ENCODE measurements at places on chromosomes 5 and 9.

DNA sequence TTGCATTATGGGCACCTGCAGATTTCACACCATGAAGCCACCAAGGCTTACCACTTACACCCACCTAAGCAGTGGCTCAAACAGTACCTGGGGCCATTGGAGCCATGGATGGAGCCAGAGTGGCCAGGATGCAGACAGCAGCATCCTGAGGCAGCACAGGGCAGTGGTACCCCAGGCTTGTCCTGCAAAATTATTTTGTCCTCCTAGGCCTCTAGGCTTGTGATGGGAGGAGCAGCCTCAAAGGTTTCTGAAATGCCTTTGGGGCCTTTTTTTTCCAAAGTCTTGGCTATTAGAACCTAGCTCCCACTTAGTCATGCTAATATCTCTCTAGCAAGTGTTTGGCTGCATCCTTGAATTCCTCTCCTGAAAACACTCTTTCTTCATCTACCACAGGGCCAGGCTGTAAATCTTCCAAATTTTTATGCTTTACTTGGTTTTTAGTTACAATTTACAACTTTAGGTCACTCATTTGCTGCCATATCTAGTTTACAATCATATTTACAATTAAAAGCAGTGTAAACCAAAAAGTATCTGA is 15.7 kb downstream of the TMC1 start:
- DNase-seq: no peak

- DNase-seq: no peak
These were observed 71.8 kb upstream of the TTC23L start for GRCh38 chr5:34767180-34767579.

- DNase-seq: no peak
These were observed 66.5 kb downstream of the RPS6 start for GRCh38 chr9:19313573-19313972.

- DNase-seq: no peak
These were observed 48.1 kb upstream of the PCA3 start for GRCh38 chr9:76716085-76716672.

GRCh38 chr5:171582849-171583248 is 163.4 kb downstream of the FGF18 start:
- no peak for DNase-seq

DNA sequence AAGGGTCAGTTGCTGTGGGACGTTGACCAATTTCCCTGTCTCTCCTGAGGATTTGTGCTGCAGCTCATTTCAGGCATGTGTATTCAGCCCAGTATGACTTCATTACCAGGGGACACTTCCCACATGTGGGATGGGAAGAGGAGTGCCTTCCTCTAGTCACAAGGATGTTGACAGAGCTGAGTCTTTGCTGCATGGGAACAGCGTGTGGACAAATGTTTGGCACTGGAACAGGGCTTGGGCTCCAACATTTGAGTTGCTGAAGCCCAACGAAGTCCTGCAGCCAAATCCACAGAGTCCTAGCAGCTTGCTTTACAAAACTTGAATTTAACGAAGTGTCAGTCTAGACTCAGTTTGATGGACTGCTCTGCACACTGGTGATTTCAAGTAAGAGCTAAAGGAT is 283.2 kb downstream of the SH3GL2 start:
- DNase-seq: no peak

- DNase-seq: no peak
These were observed 73.5 kb downstream of the TRIM32 start for GRCh38 chr9:116760636-116761035.

DNA sequence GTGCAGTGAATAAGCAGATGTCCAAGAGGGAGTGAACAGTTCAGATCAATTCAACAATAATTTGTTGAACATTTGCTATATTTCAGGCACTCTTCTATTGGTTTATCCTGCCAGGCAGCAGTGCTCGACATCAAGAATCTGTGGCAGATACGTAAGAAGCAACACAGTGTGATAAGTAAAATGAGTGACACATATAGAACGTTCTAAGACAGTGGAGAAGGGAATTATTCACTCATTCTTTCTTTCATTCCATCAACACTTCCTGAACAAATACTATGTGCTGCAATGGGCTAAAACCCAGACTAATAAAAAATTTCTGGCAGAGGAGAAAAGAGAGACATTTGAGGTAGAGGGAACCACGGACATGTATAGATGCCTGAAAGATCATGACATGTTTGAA is 89.9 kb upstream of the GLIS3 start:
- no peak for DNase-seq

GRCh38 chr9:128120061-128120740 is 7.3 kb downstream of the PTGES2 start:
- no peak for DNase-seq

GRCh38 chr5:73633060-73633459 is 7.1 kb downstream of the ARHGEF28 start:
- DNase-seq: no peak

GRCh38 chr5:123182072-123182471 is 93.0 kb downstream of the PRDM6 start:
- no peak for DNase-seq

DNA sequence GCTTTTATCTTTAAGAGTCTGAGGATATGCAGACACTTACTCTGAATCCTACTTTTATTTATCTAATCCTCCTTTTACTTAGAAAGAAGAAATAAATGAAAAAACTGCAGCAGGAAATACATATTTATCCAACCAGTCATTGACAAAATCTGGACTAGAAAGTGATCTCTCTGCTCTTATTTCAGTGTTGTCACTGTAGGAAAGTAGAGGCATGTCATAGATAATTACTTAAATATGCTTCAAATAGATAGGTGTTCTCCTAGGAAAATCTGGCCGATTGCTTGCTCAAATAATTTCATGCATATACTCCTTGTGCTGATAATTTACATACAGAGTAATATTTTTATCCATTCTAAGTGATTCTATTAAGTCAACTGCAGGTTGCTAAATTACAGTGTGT is 2001.9 kb upstream of the C9orf72 start:
- no peak for DNase-seq

DNA sequence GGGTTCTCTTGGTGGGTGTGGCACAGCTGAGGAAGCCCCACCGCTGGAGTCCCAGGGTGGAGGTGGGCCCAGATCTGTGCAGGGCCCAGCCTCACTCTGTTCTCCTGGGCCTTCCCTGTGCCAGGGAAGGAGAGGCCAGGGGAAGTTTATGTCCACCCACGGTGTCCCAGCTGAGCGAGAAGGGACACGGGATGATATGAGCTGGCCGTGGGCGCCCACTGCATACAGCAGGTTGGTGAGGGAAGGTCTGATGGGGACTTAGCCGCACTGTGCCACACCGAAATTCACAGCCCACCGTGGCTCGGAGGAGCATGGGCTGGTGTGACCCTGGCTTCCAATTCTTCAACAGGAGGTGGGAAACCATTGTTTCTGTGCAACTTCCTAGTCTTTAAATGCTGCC is 33.9 kb downstream of the UNC5A start:
- no peak for DNase-seq

DNA sequence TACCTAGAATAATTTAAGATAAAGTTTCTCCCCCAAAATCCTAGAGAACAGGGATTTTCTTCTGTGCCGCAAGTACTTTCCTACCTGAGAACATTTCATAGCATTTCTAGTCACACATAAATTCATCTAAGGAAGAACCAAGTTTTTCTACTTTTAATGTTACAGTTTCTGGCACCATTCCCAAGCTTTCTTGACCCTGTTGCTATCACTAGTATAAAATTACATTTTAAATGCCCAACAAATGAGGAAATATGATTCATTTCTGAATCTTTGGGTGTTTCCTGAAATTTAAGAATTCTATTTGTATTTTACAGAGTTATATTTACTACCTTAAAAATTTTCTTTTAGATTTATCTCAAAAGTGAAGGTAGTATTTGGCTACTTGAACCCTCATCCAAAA is 137.8 kb downstream of the LPAR1 start:
- DNase-seq: no peak

GRCh38 chr5:78537821-78538220 is 110.8 kb downstream of the LHFPL2 start:
- DNase-seq: no peak

GRCh38 chr5:67680099-67680498 is 483.5 kb upstream of the CD180 start:
- DNase-seq: no peak

GRCh38 chr9:32442433-32442832 is 58.0 kb downstream of the ACO1 start:
- no peak for DNase-seq

- no peak for DNase-seq
These were observed 255.0 kb downstream of the DTWD2 start for GRCh38 chr5:118733394-118733793.

- no peak for DNase-seq
These were observed 254.2 kb downstream of the RFX3 start for GRCh38 chr9:3271581-3271980.

DNA sequence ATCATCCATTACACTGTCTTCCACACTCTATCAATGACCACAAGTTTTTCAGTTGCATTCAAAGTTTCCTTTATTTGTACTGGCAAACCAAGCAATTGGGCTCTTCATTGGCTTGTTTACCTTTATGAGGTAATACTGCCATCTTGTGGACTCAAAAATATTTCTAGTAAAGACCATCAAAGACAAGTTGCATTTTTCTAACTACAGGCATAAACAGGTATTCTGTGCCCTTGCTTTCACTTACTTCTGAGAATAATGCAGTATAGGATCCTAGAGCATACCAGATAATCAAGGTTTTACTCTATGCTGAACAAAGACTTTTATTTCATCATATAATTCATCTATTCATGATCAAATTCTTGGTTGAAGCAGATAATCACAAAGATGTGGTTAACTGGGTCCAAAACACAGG is 173.7 kb upstream of the POU5F2 start:
- no peak for DNase-seq

GRCh38 chr5:177361418-177362291 is 3.9 kb downstream of the RGS14 start:
- no peak for DNase-seq

GRCh38 chr9:37925786-37926736 is 22.1 kb upstream of the SLC25A51 start:
- DNase-seq: no peak

DNA sequence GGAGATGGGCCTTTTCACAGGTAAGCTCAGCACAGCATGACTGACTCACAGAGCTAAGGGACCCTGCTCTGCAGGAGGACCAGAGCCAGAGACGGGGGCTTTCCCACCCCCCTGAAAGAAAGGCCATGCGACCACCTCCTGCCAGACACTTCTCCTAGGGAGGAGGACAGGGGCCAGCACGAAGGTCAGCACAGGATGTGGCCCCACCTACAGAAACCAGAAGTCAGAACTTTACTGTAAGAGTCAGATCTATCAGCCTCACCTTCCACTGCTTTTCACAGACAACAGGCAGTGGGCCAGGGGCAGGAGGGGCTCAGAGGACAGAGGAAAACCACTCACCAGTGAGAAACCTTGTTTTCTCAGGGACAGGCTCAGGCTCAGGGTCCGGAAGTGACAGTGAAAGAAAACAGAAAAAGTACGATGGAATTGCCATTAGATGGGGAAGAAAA is 37.9 kb downstream of the CCNJL start:
- no peak for DNase-seq

Measured in stimulated activated CD4-positive, alpha-beta T cell treated with anti-CD3 and anti-CD28 coated beads, Interleukin-2, amount 100 ng/mL, for 48 hours (primary cell).